ENCODE measurements at places on chromosomes 2 and 18.

DNA sequence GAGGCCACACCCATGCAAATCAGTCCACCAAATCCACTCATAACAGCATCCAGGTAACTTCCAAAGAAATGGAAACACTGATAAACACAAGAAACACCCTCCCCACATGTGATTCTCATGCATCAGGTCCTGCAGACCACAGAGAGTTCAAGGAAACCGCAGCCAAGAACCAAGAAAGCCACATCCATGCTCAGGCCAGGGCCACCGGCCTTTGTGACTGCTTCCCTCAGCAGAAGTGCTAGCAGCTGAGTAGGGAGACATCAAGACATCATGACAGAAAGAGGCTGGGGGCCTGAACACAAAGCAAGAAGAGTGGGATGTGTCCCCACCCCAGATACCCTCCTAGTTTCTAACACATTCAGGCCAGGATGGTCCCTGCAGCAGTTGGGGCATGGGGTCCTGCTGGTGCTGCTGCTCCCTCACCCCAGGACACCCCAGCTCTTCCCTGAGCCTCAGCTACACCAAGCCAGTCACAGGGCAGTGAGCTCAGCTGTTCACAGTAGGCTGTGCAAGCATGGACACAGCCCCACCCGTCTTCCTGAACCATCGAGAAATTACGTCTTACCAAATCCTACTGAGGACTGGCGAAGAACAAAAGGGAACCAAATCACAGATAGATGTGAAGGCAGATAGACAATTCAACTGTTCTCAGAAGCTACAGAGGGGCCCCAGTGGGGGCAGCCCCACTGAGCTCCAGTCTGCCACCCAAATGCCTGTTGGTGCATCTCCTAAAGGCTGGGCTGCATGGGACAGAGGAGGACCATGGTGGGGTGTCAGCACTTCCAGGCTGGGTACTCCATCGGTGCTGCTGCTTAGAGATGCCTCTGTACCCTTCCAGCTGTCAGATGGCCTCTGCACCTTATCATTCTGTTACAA, 60.9 kb downstream of the HDAC4 start:
- no peak for DNase-seq

GRCh38 chr2:102027036-102027980, 35.5 kb downstream of the IL1R2 start:
- no peak for DNase-seq

DNA sequence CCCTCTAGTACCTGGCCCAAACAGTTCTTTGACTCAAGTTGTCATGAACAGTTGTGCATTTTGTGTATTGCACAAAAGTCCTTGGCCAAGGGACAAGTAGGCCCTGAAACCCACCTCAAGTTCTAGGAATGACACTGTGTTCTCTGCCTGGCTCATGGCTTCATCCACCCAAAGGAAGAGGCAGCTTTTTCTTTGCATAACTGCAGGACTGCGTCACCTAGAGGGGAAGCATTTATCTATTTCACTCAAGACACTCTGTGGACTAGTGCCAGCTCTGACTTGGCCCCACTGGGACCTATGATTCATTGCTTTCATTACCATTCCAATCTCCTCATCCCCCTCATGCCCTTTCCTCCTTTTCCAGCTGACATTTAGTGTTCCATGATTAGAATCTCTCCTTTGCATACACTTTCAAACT, 119.3 kb upstream of the SIX2 start:
- no peak for DNase-seq

- no peak for DNase-seq
Observed at GRCh38 chr2:200856806-200857205, 7.7 kb downstream of the CLK1 start.

DNA sequence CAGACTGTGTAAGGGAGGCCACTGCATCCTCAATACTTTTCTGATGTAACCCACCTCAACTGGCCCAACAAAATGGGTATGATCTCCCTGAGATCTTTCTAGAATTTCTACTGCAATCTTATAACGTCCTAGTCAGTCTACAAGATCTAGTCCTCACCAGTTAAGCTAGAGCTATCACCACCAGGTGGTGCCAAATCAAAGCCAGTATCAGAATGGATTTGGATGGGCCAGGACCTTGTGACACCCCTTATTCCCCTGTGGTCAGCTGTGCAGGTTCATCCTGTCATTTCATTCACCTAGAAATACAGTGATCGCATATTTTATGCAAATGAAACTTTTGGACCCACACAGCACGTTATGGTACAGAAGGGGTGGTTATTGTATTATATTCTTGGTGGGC, 90.3 kb downstream of the OLA1 start:
- DNase-seq: no peak

DNA sequence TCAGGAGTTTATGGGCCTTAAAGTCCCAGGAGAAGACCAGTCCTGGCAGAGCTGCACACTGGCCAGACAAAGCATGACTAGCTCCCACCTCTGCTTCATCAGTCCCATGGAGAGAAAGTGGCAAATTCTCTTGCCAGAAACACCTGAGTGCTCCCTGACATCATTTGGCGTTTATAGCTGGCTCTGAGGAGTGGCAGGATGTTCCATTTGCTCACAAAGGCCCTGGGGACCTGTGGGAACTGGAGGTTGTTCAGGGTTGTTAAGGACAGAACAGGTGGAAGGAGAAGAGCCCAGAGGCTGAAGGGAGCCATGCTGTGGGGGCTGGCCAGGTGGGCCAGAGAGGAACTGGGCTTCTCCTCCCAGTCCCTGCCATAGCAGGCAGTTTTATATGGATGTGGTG, 56.1 kb downstream of the RPL37A start:
- no peak for DNase-seq

DNA sequence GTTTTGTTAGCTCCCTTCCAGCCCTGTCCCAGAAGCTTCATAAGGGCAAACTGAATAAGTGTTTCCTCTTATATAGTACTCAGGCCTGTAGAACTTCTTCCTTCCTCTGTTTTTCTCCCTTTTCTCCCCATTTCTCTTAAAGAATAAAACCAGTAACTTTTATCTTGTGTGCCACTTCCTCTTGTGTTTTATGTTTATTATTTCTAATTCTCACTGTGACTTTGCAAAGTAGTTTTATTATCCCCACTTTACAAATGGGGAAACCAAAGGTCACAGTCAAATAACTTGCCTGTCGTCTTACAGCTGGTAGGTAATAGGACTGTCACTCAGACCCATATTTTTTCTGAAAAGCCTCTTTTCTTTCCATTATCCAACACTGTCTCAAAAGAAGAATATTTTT, 42.4 kb downstream of the RBBP8 start:
- DNase-seq: no peak

DNA sequence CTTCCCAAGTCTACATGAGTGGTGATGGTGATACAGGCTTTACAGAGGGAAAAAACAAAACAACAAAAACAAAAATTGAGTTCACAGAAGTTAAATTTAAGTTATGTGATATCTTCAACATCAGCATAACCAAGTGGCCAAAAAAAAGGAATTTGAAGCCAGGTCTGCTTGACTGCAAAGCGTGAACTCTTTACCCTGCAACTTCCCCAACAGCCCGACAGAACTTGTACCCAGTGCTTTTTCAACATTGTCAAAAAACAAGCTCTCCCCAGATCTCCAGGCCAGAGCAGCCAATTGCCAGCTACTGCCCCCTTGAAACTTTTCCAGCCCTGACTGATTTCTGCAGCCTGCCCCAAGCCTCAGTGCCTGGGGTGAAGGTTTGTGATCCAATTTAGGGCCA, 76.7 kb downstream of the RNF144A start:
- no peak for DNase-seq

DNA sequence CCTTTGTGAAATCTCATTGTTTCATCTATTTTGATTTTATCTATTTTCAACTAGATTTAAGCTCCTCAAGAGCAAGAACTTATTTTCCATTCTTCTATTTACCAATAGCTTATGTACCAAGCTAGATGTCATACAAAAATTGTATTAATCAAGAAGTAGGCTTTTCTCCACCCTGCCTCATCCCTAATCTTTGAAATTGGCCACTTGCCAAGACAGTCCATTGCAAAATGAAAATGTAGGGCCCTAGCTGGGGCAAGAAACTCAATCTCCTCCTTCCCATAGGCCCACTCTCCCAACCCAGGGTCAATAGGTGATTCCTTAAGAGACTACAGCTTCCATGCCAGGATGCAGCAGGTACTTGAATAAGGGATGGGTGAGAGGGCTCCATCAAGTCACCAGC, 39.3 kb upstream of the STPG4 start:
- DNase-seq: no peak

DNA sequence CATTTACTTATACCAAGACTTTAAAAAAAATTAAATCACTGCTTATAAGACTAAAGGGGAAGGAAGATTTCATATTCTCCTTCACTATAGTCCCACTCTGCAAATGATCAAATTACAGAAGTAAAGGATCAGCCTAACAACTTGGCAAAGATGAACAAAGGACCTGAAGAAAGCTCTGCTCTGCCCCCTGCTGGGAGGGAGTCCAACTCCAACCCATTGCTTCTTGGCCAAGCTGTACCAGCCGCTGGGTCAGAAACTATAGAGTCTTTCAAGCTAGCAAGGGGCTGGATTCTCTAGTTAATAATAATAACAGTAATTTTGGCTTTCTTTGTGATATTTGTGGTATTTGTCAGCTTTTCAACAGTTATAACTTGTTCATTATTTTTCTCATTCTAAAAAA, 927.0 kb upstream of the CRIM1 start:
- DNase-seq: no peak

DNA sequence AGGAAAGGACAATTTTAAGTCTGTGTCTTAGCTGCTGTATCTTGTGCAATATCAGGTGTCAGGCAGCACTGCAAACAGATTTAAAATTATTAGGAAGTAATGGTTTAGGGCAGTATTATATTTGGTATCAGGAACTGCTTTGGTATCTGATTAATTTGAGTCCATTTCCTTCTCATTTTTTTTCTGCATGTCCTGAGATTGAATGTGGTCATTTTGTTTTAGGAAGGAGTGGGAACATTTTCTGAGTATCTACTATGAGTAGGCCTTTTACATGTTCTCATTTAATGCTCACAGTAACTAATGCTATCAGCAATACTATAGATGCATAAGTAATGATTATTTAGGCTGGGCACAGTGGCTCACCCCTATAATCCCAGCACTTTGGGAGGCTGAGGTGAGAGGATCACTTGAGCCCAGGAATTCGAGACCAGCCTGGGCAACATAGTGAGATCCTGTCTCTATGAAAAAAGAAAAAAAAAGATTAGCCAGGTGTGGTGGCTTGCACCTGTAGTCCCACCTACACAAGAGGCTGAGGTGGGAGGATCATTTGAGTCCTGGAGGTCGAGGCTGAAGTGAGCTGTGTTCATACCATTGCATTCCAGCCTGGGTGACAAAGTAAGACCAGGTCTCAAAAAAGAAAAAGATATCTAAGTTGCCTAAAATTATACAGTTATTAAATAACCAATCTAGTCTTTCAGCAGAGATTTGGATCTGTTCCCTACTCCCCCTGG, 4.7 kb downstream of the FMNL2 start:
- no peak for DNase-seq

DNA sequence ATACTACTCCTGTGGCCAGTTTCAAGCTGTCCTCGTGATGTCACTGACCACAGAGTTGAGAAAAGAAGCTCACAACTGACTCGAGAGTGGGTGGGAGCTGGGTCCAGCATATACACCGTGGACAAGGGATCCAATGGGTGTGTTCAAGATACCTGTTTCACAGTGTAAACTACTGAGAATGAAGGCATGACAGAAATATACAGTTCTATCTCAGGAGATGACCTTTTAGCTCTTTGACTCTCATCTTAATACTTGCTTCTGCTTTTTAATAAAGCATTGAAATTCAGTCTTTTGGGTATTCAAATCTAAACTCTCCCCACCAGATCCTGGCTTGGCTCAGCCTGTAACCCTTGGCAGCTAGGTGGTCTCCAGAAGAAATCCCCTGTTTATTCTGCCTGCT, 130.1 kb downstream of the MAP2 start:
- DNase-seq: no peak

- no peak for DNase-seq
Observed at GRCh38 chr2:174014699-174015070, 49.5 kb upstream of the SP3 start.

DNA sequence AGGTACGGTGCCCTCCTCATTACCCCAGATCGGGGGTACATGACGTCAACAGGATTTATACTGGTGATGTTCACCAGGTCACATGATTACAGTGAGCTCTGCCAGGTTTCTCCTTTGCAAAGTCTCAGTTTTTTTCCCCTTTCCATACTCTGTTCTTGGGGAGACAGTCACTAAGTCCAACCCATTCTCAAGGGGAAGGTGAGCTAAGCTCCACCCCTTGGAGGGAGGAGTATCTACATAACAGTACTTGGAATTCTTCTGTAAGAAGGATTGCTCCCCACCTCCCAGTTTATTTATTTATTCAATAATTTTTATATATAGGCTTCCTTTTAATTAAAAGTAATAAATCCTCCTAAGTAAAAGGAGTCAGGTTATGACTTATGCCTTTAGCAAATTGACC, 34.1 kb upstream of the SOS1 start:
- DNase-seq: no peak

DNA sequence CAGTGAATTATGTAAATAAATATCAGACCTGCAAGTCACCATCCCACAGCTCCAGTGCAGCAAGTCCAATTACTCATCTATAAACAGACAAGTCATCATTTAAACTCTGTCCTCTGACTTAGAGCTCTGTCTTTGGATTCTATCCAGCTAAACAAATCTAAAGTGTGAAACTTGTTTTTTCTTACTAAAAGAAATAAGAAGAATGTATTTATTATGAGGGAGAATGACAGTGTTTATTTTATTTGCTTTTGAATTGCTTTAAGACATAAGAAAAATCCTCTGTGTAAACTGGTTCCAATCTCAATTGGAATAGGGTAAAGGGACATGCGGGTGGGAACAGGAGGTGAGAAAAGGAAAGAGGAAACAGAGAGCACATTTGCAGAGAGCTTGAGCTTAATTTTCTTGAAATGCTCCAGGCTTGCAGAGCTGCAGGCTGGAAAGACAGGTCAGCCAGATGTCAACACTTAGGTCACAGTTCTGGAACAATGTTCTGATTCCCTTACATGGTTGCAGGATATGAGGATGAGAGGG, 355.8 kb downstream of the MEIS1 start:
- DNase-seq: no peak

GRCh38 chr18:79540904-79541282, 138.7 kb upstream of the CTDP1 start:
- no peak for DNase-seq

- no peak for DNase-seq
Observed at GRCh38 chr2:57080035-57080434, 896.2 kb downstream of the CCDC85A start.

- no peak for DNase-seq
Observed at GRCh38 chr18:32308493-32309120, 118.8 kb downstream of the MEP1B start.

GRCh38 chr2:125455110-125455509, 1200.8 kb upstream of the GYPC start:
- no peak for DNase-seq

GRCh38 chr2:235979753-235980435, 188.3 kb downstream of the GBX2 start:
- no peak for DNase-seq
